Inflammatory macrophage treated with lipopolysaccharide for 1 hour (primary cell): ENCODE measurements at places on chromosomes 11 and 22.
A peak's percentile ranks its signal among the peaks of the same experiment; 100 is the strongest.

- peak; percentile 91 for DNase-seq
Observed at GRCh38 chr11:1782831-1783724, 19.4 kb upstream of the CTSD start.

GRCh38 chr22:36014546-36015074 is 14.0 kb downstream of the RBFOX2 start:
- no peak for DNase-seq

GRCh38 chr11:8178297-8178696 is 9.5 kb upstream of the RIC3 start:
- no peak for DNase-seq

DNA sequence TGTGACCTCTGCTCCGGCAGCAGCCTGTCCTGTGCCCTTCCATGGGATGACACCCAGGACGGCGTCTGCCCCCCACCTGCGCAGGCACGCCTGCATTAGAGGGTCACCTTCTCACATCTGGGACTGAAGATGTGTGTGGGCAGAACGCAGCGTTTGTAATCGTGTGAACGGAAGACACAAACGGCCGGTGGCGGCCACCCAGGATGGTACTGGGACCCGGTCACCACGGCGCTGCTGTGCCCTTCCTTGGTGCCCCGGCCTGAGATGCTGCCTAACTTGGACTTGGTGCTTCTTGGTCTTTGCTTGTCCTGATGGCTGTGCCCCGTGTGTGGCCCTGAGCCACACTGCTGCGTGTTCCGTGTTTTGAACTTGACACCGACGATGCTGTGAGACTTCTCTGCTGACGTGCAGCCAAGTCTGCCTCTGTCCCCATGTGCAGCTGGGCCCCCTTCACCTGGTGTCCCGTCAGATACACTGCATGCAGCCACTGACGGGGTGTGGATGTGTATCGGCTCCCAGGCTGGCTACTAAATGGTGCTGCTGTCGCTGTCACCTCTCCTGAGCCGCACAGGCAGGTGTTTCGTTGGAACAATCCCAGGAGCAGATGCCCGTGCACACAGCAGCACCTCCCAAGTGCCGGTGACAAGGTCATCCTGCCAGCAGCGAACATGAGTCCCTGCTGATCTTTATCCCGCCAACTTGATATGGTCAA is 21.4 kb downstream of the YPEL1 start:
- no peak for DNase-seq

DNA sequence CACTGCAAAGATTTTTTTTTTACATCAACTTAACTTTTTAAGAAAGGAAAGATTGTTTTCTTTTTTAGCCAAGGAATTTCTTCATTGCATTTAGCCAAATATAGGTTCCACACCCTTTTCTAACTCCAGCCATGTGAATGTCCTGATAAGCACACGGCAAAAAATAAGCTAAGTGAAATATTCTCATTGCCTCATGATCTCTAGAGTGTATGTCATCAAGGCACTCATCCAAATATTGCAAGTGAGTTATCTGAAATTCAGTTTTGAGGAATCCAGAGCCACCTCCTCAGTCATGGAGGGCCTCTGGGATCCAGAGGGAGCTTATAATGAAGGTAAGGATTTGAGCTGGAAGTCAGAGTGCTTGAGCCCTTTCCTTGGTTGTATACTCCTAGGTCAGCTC is 80.0 kb downstream of the BLID start:
- no peak for DNase-seq

DNA sequence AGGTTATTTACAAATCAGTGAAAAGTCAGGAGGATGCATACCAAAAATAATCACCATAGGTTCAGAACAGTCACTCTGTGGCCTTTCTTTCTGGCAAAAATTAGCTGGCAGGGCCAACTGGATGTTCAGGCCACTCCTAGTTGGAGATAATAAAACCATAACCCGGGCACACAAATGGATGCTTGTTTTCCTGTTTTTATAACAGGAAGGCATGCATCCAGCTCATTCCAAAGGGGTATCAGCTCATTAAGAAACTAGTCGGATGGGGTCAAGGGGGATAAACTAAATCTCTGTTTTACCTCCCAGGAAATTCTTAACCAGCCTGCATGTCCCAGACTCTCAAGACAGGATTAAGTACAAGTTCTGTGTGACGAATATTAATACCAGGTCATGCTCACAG is 81.0 kb downstream of the FBXO7 start:
- no peak for DNase-seq

GRCh38 chr11:110919241-110919922 is 207.1 kb upstream of the ARHGAP20 start:
- DNase-seq = peak; percentile 58

- DNase-seq = no peak
Observed at GRCh38 chr11:67437809-67438157, 301 bp upstream of the PTPRCAP start.

- no peak for DNase-seq
Observed at GRCh38 chr11:113372309-113372708, 15.3 kb upstream of the ANKK1 start.

- DNase-seq = no peak
Observed at GRCh38 chr11:44096360-44097185, 1.1 kb downstream of the EXT2 start.

DNA sequence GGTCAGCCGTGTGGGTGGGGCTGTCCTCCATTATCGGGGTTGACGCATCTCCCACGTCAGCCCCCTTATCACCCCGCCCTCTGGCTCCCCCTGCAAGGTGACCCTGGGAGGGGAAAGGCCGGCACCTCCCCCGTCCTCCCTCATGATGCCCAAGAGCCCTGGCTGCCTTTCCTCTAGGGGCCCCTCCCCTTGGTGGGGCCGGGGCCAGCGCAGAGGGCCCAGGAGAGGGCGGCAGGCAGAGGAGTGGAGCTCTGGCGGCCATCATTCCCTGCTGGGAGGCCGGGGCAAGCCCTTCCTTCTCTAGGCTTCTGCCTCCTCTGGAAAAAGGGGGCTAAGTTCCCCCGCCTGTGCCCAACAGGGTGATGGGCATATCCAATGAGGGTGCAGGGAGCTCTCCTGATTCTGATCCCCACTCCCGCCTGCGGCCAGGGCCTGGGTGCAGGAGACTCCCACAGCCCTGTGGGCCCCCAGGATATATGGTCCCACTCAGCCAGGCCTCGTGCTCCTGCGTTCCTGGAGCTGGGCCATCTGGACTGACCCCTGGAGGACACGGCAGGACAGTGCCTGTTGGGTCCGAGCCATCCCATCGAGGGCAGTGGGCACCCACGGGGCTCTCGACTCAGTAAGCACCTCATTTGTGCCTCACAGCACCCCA is 12.3 kb downstream of the MYRF start:
- DNase-seq = no peak
